ENCODE measurements at places on chromosomes 13 and 19.

DNA sequence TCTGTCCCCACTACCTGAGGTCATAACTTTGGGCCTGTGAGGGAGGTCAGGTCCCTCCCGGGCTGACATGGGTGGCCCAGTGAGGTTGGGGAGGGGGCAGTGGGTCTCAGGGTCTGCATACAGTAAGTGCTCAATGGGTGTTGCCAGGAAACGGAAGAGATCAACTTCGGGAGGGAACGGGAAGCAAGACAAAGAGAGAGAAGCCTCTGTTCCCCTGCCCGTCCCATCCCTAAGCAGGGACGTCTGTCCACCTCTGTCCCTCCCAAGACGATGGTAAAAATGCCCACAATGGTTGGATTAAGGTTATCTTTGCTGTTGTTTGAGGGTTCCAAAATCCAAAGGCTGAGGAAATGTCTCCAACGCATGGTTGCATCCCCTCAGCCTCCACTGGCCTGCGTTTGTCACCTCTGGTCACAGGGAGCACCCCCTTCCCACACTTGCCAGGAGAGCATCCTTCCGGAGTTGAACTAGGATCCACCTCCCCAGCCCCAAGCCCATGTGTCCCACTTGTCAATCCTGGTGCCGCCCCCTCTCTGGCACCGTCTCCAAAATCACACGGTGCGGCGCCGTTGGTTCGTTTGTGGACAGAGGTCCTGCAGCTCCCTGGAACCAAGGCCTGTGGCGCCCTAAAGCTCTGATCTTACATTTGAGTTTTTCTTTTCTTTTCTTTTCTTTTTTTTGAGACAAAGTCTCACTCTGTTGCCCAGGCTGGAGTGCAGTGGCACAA lies 774 bp upstream of the HOMER3 start:
- no peak for DNase-seq

DNA sequence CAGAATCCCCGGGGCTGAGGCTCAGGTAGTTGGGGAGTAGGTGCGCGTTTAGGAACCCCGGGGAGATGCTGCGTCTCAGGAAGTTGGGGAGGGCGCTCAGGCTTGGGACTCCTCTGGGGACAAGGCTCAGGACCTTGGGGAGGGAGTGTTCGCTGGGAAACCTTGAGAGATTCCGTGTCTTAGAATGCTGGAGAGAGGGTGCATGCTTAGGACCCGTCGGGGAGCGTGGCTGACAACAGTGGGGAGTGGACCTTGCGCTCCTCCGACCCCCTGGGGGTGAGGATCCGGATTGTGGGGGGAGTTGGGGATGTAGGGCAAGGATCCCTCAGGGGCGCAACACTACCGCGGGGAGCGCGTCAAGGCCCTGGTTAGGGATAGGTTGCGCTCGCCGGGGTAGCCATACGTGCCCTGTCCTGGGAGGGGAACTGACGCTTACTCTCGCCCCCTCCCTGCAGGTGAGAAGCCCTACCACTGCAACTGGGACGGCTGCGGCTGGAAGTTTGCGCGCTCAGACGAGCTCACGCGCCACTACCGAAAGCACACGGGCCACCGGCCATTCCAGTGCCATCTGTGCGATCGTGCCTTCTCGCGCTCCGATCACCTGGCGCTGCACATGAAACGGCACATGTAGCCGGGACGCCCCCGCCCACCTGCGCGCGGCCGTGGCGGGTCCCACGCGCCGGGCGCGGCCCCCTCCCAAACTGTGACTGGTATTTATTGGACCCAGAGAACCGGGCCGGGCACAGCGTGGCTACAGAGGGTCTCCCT lies 2.0 kb downstream of the KLF2 start:
- DNase-seq = no peak

GRCh38 chr13:112688560-112689302 lies 1.1 kb upstream of the ATP11A start:
- DNase-seq = no peak

- no peak for DNase-seq
These were observed 238.3 kb upstream of the KLF12 start for GRCh38 chr13:74372511-74372910.

All from femur (tissue), 1 donor.